Hippocampal formation (tissue), 2 donors: ENCODE measurements at places on chromosomes 1 and 21.

DNA sequence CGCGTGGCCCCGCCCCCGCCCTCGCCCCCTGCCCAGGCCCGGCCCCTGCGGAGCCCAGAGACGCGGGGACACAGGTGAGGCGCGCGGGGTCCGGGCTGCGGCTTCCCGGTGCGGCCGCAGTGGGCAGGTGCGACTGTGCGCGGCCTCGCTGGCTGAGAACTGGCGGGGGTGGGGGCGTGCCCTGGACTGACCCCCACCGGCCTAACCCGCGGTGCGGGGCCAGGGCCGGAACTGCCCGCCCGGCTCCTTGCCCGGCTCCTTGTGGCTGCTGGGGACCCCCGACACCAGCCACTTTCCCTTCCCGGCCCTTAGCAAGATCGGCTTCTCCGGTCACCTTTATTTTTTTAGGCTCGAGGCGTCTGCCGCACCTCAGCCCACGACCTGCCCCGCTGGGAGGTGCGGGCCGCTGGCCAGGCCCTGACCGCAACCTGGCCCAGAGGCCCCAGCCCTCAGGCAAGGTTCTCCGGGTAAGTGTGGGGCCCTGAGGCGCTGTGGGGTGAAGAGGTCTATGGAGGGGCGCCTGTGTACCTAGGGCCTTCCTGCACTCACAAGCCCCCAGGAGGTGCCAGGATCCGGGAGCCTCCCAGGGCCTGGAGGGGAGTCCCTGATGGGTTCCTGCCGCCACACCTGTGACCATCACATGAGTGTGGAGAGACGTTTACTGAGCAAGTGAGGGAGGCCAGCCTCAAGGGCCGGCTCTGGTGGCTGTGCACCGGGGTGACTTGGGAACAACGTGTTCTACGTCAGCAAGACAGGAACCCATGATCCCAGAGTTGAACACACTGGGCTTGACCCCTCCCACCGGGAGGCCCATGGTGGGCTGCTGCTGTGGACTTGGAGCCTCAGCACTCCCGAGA lies at the start of gene SMIM1:
Gene SMIM1, plus strand, starts transcription at position 35 of the 857 bp plus-strand sequence. CDS start 2,625 bp downstream, outside the sequence.
- DNase-seq, result no peak

GRCh38 chr1:91712393-91712792 lies 173.6 kb downstream of the TGFBR3 start:
- no peak for DNase-seq

GRCh38 chr1:185062710-185063370 lies 17.5 kb downstream of the RNF2 start:
- no peak for DNase-seq

DNA sequence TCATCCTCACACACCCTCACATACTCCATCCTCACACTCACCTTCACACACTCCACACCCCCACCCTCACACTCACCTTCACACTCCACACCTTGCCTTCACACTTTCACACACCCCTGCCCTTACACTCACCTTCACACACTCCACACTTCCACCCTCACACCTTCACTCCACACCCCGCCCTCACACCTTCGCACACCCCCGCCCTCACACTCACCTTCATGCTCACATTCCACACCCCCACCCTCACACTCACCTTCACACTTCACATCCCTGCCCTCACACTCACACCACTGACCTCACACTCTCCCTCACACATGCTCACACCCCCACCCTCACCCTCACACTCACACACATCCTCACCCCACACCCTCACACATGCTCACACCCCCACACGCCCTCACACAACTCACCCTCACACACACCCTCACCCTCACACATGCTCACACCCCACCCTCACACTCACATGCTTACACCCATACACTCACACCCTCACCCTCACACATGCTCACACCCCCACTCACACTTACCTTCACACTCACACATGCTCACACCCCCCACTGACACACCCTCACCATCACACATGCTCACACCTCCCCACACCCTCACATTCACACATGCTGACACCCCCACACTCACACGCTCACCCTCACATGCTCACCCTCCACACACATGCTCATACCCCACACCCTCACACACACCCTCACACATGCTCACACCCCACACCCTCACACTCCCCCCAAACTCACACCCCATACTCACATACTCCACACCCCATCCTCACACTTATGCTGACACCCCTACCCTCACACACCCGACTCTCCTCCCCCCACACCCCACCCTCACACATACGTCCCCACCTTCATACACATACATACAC lies 44.5 kb upstream of the EDN2 start:
- DNase-seq, result no peak

- DNase-seq, result no peak
These were observed 445.8 kb upstream of the ZP4 start for GRCh38 chr1:238336531-238336930.

DNA sequence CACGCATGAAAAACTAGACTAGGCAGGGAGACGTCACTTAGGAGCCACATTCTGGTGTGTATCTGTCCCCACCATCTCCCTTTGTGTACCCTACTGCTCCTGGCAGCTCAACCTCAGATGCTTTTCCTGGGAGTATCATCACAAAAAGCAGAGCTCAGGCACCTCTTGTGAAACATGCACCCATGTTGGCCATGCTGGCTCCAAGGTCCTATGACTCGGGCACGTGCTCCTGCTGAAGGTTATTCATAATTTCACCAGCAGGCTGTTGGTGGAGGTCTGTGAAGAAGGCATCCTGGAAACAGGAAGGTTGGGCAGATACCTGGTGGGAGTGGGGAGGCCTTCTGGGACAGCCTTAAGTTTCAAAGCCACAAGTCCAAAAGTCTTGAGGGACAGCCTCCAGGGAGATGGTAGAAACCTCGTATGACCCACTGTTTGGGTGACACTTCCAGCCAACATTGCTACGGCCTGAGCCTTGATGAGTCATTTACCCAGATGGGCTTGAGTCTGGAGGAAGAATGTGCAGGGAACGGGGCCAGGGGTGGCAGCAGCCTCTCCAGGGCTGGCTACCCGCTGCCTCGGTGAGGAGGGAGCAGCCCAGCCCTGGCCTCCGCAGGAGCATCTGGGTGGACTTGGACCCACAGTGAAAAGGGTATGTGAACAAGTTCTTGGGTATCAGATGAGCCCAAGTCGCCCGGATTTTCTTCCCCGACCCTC lies 75.8 kb downstream of the PGBD5 start:
- DNase-seq, result no peak

GRCh38 chr1:247679639-247680038 lies at the start of gene OR13G1:
OR13G1 (minus strand) TSS chr1:247679739; CDS start chr1:247673041, 6,698 bp downstream.
- no peak for DNase-seq

DNA sequence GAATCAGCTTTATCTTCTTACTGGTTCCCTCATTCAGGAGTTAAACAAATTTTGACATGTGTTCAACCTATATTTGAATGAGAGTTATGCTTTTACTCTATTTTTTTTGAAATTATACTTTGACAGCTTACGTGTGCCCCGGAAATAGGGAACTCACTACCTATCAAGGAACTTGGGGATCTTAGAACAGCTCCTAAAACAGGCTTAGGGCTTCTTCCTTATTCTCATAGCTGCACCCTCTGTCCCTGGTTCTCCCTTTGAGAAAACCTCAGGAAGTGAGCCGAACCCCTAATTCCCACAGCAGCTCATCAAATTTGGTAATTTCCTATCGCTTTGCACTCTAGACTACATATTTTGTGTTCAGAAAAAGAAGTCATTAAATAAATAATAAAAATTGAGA lies 81.2 kb upstream of the RUNX3 start:
- DNase-seq, result no peak

DNA sequence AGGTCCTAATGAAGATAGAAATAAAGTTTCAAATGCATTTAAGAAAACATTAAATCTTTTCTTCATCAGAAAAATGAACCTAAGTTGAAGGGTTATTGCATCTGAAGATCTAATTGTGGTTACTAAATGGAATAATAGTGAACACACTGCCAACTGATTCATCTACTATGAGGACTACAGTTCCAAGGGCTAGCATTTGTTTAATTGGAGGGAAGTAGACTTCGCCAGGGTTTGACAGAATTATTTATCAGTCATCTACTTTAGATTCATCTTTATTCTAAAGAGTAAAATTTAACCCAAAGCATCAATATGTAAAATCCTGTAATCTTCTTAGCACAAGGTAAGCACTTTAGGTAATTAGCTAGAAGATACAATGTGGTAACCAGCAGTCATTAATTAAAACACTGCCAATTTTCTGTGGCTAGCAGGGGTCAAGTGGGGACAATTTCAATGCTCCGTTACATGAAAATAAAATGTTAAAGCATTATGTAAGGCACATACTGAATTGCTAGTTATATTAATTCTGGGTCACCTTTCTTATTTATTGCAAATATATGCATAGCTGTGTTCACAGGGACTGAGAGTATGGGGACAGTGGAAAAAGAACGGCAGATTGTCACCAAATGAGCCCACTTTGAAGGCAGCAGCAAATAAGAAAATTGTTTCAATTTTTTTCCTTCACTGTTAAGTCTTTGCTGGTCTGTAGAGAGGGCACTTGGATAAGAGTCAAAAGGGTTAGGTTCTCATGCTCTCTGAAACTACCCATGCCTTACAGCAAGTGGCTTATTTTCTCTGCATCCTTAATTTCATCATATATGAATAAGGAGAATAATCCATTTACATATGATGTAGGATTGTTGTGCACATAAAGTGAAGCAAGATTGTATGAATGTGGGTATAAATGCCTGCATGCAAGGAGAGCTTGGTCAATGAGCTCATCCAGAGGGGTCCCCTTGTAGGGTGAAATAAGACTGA lies 416.0 kb downstream of the PCP4 start:
- no peak for DNase-seq

GRCh38 chr1:207459008-207459407 lies 4.9 kb downstream of the CR2 start:
- no peak for DNase-seq

- DNase-seq, result no peak
These were observed 21.8 kb downstream of the CRYZL1 start for GRCh38 chr21:33619726-33620125.

GRCh38 chr1:106831511-106831910 lies 225.0 kb upstream of the PRMT6 start:
- no peak for DNase-seq

GRCh38 chr1:47873337-47873736 lies 123.8 kb downstream of the TRABD2B start:
- DNase-seq, result no peak

GRCh38 chr1:234313171-234313570 lies 60.1 kb upstream of the COA6 start:
- DNase-seq, result no peak
